ENCODE measurements at places on chromosomes 16 and 17. TPM values are rescaled to one million over a fixed set of nuclear protein-coding genes. Genes with fewer than 3 reads are reported as not detected.

The UTS2R gene
- total RNA-seq, result not detected

The TADA2A gene
- total RNA-seq, result 14.7 TPM

The ABAT gene
- 12.6 TPM for total RNA-seq

The SLC52A1 gene
- 0.32 TPM for total RNA-seq

The KRT39 gene
- total RNA-seq, result not detected

The CCL4L2 gene
- total RNA-seq, result not detected

The ANKRD40CL gene
- not detected for total RNA-seq

The CTRB2 gene
- not detected for total RNA-seq

The NTN1 gene
- 3.3 TPM for total RNA-seq

The NPIPB6 gene
- total RNA-seq, result not detected

The EDC4 gene
- 57.0 TPM for total RNA-seq

The COL1A1 gene
- total RNA-seq, result 67.2 TPM

The GLIS2 gene
- 1.5 TPM for total RNA-seq

The HBA2 gene
- total RNA-seq, result 52.2 TPM

The KCNH4 gene
- total RNA-seq, result not detected

The CD300A gene
- total RNA-seq, result 6.2 TPM

The SLC46A1 gene
- 22.7 TPM for total RNA-seq

The FA2H gene
- 1.8 TPM for total RNA-seq

The TMUB2 gene
- total RNA-seq, result 36.0 TPM

The CMTM2 gene
- total RNA-seq, result not detected

The KRT9 gene
- not detected for total RNA-seq

The BCO1 gene
- total RNA-seq, result not detected

The FBXW10 gene
- total RNA-seq, result 0.15 TPM

The CLEC19A gene
- total RNA-seq, result not detected

The MSLN gene
- total RNA-seq, result 49.2 TPM

The CCT6B gene
- total RNA-seq, result 4.4 TPM

Measured in breast epithelium (tissue), 4 donors.